Progenitor cell of endocrine pancreas (in vitro differentiated cells): ENCODE measurements at places on chromosomes 3 and 15.

- H3K27ac ChIP-seq, result no peak overlapping the region
- H3K36me3 ChIP-seq, result no peaks in the 10 kb centered on the region
- no peaks in the 10 kb centered on the region for H3K27me3 ChIP-seq
- no peak for DNase-seq
- H3K4me3 ChIP-seq, result no peak overlapping the region
- H3K4me1 ChIP-seq, result no peaks in the 10 kb centered on the region
Observed at GRCh38 chr15:49696433-49696832, 75.6 kb downstream of the DTWD1 start.

DNA sequence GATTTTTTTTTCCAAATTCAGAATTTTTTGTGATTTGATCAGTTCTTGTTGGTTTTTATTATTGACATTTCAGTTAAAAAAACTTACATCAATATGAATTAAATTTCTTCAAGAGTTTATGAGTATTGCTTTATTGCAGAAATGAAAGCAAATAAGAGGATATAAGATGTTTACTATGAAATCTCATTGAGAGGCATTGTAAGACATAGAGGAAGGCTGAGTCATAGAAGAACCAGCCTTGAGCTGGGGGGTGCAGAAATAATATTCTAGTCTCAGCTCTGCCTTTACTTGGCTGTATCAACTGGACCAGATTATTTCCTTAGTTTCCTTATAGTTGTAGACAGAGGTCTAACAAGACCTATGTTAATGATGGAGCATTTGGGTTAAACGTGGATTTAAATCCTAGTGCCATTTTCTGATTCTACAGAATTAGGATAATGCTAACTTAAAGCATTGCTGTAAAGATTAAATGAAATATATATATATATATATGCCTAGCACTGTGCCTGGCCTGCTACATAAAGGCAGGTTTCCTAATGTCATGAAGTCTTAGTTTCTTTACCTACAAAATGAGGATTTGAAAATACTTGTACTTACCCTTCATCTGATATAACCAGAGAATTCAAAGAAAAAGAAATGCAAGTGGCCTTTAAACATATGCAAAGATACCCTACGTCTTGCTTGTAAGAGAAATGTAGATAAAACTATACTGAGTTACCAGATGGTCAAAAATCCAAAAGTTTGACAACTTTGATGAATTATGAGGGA, 7.3 kb downstream of the FAM98B start:
- peaks cover 7% of the 10 kb centered on the region for H3K4me1 ChIP-seq
- no peaks in the 10 kb centered on the region for H3K27me3 ChIP-seq
- DNase-seq, result no peak

DNA sequence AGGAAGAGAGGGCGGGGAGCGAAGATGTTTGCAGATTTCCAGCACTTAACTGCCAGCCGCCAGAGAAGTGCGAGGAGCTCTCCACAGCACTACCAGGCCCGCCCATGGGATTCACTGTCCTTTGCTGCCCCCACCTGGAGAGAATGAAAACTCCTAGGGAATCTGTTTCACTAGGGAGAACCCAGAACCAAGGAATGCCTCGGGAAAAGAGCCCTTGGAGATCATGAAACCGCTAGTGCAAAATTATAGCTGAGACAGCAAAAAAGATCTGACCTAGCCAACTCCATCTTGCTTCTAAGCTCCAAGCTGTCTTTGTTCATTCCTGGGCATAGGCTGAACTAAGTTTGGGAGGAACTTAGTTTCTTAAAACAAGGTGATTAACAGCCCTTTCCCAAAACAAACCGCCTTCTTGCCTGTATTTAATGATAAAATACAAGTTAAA, 82.6 kb upstream of the GCNT3 start:
- no peaks in the 10 kb centered on the region for H3K27me3 ChIP-seq
- H3K4me3 ChIP-seq, result no peak overlapping the region
- peak; percentile 82 for DNase-seq
- H3K27ac ChIP-seq, result no peak overlapping the region
- H3K4me1 ChIP-seq, result no peaks in the 10 kb centered on the region

DNA sequence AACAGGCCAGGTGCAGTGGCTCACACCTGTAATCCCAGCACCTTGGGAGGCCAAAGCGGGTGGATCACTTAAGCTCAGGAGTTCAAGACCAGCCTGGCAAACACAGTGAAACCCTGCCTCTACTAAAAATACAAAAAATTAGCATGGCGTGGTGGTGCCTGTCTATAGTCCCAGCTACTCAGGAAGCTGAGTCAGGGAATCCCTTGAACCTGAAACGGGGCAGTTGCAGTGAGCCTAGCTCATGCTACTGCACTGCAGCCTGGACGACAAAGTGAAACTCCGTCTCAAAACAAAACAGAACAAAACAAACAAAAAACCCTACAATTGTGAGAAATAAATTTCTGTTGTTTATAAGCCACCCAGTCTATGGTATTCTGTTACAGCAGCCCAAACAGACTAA, 94.7 kb downstream of the PIK3CB start:
- no peak for DNase-seq
- no peak overlapping the region for H3K4me3 ChIP-seq
- H3K27me3 ChIP-seq, result no peaks in the 10 kb centered on the region
- H3K36me3 ChIP-seq, result peaks cover 19% of the 10 kb centered on the region
- H3K27ac ChIP-seq, result no peak overlapping the region

DNA sequence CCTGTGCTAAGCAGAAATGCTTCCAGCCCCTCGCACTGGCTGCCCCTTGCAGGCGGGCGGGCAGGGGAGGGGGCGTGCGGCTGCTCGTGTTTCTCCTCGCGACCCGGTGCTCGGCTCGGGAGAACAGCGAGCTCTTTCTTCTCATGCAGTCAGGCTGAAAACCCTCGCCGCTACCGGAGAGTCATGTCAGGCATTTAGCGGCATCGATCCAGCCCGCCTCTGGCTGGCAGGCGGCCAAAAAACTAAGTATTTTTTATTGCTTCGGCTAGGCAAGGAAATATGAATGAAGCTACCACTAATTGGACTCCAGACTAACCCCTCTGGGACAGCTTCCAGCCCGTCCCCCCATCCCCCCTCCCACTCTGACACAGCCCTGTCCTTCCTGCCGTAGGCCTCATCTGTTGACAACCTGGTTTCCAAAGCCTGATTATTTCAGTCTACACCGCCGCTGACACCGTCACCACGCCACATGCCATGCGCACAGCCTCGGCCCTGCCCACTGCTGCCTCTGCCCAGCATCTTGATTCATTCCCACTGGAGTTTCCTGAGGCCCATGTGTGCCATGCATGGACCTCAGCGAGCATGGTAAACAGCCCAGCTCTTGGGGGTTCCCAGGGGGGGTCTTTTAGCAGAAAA, 35.3 kb downstream of the TLE3 start:
- DNase-seq, result no peak
- no peak overlapping the region for H3K27ac ChIP-seq
- H3K4me3 ChIP-seq, result no peak overlapping the region
- H3K36me3 ChIP-seq, result peaks cover 35% of the 10 kb centered on the region

GRCh38 chr3:143436231-143436930, 316.8 kb downstream of the CHST2 start:
- peaks cover 3% of the 10 kb centered on the region for H3K27me3 ChIP-seq
- peaks cover 4% of the 10 kb centered on the region for H3K4me1 ChIP-seq
- H3K36me3 ChIP-seq, result no peaks in the 10 kb centered on the region
- no peak for DNase-seq

DNA sequence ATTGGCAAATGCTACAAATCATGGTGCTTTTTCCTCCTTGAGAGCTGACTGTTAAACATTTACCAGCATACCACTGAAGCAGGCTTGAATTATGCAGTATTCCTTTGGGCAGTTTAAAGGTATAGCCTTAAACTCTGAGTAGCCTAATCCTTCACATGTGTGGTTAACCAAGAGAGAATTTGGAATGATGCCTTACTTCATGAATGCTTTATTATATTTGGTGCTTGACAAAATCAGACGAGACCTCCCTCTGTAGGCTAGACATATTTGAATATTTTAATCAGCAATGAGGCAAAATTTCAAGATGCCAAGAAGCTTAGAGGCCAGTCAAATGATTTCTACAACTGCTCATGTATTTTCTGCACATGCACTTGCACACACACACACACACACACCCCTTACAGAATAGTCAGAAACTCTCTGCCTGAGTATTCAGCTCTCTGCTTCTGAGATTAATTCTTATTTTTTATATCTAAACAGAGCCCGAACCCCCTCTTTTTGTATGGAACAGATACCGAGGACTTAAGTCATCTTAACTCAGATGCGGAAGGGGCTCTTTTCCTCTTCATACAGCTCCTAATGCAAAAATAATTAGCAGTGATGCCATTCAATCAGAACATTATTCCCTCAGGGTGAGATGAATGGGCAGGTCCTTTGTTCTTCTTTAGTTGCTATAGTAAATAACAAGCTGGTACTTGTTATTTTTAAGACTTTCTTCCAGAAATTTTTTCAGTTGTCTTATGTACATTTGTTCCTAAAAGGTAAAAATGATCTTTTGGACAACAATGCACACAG, 195.5 kb upstream of the TMC3 start:
- no peak overlapping the region for H3K27ac ChIP-seq
- H3K36me3 ChIP-seq, result no peaks in the 10 kb centered on the region
- no peak overlapping the region for H3K4me3 ChIP-seq

- H3K36me3 ChIP-seq, result no peaks in the 10 kb centered on the region
- no peaks in the 10 kb centered on the region for H3K27me3 ChIP-seq
- DNase-seq, result no peak
- peaks cover 6% of the 10 kb centered on the region for H3K4me1 ChIP-seq
- H3K4me3 ChIP-seq, result no peak overlapping the region
Observed at GRCh38 chr3:94626573-94626972, 563.7 kb downstream of the NSUN3 start.

DNA sequence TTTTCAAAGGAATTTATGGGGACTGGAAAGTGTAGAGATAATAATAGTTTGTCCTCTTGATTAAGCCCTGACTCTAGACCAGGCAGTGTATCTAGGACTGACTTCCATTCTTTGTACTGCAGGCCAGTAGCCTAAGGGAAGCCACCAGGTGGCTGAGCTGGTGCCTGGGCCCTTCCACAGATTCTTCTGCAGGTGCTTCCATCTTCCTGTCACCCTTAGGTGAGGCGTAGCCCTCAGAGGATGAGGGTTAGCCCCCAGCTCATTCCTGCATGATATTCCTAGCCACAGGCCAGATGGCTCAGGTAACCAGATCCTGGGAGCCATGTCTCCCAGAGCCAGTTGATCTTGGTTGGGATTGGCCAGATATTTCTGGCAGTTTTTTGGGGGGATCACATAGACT, 169.0 kb upstream of the IL12A start:
- H3K4me3 ChIP-seq, result no peak overlapping the region

DNA sequence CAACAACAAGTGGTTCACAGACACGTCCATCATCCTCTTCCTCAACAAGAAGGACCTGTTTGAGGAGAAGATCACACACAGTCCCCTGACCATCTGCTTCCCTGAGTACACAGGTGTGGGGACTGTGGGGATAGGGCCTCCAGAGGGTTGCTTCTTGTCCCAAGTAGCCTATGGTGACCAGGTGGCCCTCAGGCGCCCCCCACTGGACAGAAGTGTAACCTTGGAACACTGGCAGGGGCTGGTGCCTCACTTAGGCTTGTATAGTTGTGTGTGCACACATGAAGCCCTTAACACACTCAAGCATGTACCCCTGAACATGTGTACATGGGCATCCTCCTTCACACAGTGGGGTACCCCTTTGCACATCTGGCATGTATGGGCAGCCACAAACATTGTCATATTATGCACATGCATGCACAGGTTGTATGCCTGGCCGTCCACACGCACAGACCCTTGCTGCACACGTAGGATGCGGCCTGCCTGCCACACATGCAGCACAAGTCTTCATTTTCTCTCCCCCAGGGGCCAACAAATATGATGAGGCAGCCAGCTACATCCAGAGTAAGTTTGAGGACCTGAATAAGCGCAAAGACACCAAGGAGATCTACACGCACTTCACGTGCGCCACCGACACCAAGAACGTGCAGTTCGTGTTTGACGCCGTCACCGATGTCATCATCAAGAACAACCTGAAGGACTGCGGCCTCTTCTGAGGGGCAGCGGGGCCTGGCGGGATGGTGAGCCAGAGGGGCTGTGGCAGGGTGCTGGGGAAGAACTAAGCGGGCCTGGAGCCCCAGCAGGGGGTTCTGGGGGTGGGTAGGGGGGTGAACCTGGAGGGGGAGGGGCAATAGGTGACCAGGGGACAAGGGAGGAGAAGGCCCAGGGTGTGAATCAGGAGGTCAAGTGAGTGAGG, 11.7 kb upstream of the SEMA3B start:
- peak overlapping the region; percentile 89 for H3K27ac ChIP-seq
- H3K36me3 ChIP-seq, result peaks cover 11% of the 10 kb centered on the region
- DNase-seq, result no peak
- H3K27me3 ChIP-seq, result no peaks in the 10 kb centered on the region
- no peak overlapping the region for H3K4me3 ChIP-seq

DNA sequence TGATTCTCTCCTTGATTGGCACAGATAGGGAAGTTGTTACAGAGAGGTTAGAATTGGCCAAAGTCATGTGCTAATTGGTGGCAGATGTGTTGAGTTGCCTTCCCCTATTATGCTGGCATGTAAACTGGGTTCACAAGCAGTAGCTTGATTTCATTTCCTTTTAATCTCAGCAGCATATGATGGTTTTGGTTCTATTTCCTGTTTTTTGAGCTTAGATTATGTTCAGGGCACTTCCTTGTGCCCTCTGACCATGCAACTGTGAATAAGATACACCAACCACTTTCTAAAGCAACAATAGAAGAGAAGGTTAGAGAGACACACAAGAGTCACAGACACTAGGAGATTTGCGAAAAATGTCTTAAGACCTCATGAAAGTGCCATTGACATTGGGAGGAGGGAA, 16.5 kb downstream of the HPS3 start:
- peaks cover 6% of the 10 kb centered on the region for H3K4me1 ChIP-seq
- H3K27ac ChIP-seq, result no peak overlapping the region
- no peak overlapping the region for H3K4me3 ChIP-seq
- no peak for DNase-seq

GRCh38 chr3:35785234-35785888, 146.0 kb downstream of the ARPP21 start:
- DNase-seq, result no peak
- no peak overlapping the region for H3K4me3 ChIP-seq
